ENCODE measurements at places on chromosomes 3 and 15.

DNA sequence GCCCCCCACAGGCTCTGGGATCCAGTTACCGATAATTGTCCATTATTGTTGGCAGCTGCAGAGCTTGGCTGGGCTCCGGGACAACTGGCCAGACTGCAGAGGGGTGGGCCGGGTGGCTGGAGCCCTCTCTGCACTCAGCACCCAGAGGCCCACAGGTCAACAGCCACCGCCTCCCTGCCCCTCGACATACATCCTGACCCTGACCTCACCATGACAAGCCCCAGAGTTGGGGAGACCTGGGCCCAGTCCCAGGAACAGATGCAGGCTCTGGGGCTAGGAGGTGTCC, 22.4 kb downstream of the PTH1R start:
- DNase-seq: no peak

- DNase-seq: no peak
These were observed 2.7 kb downstream of the CD47 start for GRCh38 chr3:108088146-108088545.

DNA sequence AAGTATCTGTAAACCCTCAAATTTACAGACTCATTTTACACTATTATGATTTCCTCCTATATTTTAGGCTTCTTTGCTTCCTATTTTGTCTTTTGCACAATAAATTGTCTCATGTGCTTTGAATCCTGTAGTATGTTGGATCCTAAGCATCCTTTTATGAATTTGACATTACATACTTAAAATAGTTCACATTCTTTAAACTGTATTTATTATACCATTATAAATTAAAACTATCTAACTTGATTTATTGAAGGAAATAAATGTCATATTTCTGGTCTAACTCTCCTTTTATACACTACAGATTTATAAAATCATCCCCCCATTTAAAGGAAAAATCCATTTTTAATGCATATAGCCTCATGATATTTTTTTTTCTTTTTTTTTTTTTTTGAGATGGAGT, 32.6 kb downstream of the EHHADH start:
- DNase-seq: no peak

DNA sequence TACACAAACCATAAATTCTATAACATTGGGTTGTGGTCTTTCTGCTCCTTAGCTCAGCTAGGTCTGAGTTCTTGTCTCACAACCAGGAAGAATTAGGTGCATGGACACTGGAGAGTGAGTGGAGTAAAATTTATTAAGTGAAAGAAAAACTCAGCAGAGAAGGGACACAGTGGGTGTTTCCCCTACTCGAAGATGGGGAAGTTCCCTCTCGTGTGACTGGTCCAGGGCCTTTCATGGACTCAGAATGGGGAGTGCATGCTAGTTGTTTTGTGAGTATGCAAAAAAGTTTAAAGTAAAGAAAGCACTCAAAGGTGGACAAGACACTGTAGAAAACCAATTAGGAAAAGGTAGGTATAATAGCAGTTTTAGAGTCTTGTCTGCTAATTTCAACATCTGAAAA, 215.5 kb upstream of the RORA start:
- no peak for DNase-seq

- DNase-seq: peak; percentile 18
These were observed 2.5 kb downstream of the UBP1 start for GRCh38 chr3:33437556-33438283.

GRCh38 chr3:171339598-171339997, 120.6 kb downstream of the TNIK start:
- DNase-seq: no peak

- no peak for DNase-seq
These were observed 491.8 kb downstream of the FHIT start for GRCh38 chr3:60759439-60759838.

GRCh38 chr3:127544192-127544802, 46.2 kb downstream of the TPRA1 start:
- DNase-seq: peak; percentile 75

GRCh38 chr15:31255176-31255510, 71.5 kb upstream of the KLF13 start:
- no peak for DNase-seq

GRCh38 chr3:184380185-184380626, 352 bp downstream of the CHRD start:
- DNase-seq: no peak

GRCh38 chr3:71710906-71711494, 14.2 kb downstream of the EIF4E3 start:
- peak; percentile 53 for DNase-seq

DNA sequence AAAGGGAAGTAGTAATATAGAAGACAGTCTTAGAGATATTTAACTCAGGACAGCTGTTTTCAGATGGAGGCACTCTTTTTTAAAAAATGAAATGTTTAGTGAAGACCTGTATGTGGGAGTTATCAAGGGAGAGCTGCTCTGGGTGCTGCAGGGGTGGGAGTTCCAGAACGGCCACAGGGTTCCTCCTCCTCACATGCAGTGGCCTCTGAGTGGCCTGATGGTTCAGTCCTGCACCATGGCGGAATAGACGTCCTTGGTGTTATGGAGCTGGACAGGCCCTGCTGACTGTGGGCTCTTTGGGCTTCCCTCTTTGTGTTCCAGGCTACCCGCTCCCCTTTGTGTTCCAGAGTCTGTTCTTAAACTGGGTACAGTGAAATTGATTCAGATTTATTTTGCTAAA, 126.1 kb downstream of the CHST2 start:
- DNase-seq: no peak

- no peak for DNase-seq
These were observed 794 bp downstream of the ARPP19 start for GRCh38 chr15:52567871-52568600.

DNA sequence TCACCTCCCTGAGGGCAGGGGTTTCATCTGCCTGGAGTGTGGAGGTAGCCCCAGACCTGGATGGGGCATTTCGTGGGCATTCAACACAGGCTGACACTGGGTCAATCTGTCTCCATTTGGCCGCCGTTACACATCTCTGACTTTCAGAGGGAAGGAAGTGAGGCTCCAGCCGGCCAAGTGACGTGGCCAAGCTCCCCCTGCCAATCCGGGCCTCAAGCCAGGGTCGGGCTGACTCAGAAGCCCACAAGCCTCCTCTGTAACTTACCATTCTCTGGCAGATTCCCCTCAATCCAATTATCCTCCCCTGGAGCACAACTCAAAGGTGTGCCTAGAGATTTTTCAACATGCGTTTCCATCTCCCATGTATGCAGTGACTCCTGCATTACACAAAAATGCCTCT, 227.6 kb downstream of the KLF13 start:
- peak; percentile 58 for DNase-seq

GRCh38 chr3:149401212-149401925, 23.9 kb upstream of the TM4SF1 start:
- DNase-seq: peak; percentile 93

- no peak for DNase-seq
These were observed 34.1 kb downstream of the RAB8B start for GRCh38 chr15:63223463-63223862.

- DNase-seq: no peak
These were observed 87.5 kb upstream of the CBLB start for GRCh38 chr3:105956306-105956705.

DNA sequence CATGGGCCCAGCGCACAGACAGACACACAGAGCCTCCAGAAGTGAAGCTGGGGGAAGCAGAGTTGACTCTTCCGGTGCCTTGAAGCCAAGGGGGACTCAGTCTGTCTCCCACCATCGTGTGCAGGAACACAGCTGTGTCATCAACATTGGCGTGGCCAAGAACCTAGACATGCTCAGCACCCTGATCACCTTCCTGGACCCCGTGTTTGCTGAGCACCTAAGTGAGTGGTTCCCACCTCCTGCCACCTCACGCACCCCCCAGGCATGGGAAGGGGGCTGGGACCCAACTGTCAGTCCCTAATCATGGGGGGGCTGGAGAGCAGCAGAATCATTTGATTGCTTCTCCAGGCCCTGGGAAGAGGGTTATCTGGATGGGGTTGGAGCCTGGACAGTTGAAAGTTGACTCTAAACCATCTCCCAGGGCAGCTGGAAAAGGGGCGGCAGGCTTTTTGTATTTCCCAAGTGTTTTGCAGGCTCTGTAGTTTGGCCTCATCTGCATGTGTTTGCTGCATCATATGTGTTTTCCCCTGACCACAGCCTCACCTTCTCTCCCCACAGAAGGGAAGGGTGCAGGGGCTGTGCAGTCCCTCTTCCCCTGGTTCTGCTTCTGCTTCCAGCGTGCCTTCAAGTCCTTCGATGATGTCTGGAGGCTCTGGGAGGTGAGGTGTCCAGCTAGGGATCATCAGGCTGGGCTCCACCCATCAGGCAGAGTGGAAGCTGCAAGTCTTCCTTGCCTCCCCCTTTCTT, 12.8 kb downstream of the TBC1D21 start:
- no peak for DNase-seq
